NCI-H1694 (cell line): ENCODE measurements at places on chromosomes 1 and 21.

DNA sequence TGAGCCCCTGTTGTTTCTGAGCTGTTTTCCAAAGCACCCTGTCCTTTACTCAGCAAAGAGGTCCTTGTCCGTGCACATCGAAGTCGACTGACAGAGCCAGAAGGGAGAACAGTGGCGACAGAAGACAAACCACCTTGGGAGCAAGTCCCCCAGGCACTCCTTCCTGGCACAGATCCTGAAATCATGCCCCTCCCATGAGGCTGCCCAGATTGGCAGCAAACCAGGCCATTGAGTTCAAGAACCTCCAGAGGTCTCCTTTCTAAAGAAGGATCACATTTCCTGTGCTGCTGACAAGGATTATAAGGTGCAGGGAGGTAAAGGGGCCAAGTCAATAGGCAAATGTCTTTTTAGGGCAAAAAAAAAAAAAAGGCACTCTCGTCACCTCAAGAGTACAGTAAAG lies 84.7 kb upstream of the HIVEP3 start:
- no peak for DNase-seq

DNA sequence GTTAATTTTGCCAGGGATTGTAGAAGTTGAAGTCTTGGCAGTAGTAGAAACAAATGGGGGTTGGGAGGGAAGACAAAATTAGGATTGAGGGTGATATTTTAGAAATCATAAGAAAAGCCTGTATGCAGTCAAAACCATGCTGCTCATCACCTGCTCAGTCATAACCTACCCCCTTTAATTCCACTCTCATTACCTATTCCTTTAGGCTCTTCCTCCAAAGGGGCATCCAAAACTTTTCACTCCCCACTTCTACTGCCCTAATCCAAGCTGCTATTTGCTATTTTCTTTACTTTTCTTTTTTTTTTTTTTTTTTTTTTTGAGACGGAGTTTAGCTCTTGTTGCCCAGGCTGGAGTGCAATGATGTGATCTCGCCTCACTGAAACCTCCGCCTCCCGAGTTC lies 11.5 kb downstream of the H3-3A start:
- no peak for DNase-seq

DNA sequence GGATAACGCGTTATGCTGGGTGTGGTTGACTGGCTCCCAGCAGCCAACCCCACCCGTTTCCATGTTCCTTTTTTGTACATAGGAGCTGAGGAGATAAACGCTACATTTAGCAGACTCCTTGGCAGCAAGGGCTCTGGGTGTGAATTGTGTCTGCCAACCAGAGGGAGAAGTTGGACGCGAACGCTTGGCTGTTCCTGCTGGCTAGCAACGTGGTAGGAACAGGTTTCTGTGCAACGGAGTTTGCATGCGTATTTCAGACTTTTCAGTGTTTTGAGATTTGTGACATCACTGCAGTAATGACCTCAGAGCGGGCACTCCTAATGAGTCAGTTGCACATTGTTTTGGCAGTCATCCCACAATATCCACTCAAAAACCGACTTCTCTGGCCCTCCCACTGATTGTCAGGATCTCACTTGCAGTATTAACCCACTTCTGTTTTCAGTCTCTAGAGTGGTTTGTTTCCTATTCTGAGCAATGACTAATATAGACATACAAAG lies 98.7 kb upstream of the RGS1 start:
- DNase-seq = no peak

GRCh38 chr1:149936170-149936991 lies at the start of gene MTMR11:
TSS of gene MTMR11 (minus strand) at chr1:149936879. CDS start at chr1:149936647, 232 bp downstream.
- DNase-seq = no peak

DNA sequence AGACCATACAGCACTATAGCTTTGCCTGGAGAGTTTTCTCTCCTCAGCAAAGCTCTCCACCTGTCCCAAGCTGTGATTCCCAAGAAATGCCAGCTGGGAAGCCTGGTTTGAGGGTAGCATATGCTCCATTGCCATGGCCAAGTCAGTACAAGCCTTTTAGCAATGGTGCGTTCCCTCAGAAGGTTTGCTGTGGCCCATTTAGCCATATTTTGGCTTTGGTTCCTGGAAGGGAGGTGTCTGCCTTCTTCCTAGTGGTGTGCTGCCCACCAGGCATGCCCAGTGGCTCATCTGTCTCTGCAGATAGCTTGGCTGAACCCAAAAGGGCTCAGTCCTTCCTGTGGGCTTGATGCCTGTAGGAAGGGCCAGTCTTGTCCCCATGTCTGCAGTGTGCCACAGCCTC lies 32.4 kb downstream of the GALNT2 start:
- DNase-seq = peak; percentile 74

GRCh38 chr1:226223786-226224244 lies 351 bp downstream of the MIXL1 start:
- no peak for DNase-seq

GRCh38 chr1:9753121-9753531 lies 70.6 kb downstream of the CLSTN1 start:
- DNase-seq = peak; percentile 29

- DNase-seq = no peak
Measured at GRCh38 chr1:92333668-92334067, 34.8 kb downstream of the RPAP2 start.

DNA sequence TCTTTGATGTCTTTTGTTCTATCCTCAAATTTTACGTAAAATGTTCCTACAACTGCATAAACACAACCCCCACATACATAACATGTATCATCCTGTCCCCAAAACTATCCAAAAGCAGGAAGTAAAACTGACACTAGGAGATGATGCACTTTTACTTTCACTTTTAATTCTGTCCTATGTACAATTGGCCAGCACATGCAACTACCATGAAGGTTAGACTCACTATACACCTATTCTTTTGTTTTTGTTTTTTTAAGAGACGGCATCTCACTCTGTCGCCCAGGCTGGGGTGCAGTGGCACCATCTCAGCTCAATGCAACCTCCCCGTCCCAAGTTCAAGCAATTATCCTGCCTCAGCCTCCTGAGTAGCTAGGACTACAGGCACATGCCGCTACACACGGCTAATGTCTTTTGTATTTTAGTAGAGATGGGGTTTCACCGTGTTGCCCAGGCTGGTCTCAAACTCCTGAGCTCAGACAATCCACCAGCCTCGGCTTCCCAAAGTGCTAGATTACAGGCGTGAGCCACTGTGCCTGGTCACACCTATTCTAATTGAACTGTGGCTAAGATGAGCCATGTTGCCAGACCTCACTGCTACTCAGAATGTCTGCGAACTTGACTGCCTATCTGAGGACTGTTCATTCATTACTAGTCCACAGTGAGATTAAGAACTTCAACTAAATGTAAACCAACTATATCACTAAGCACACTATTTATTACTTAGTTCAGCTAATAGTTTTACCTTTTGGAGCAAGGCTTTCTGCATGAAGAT lies 48.0 kb downstream of the TOR3A start:
- no peak for DNase-seq

- DNase-seq = no peak
Measured at GRCh38 chr1:36156329-36157114, 562 bp downstream of the MAP7D1 start.

- DNase-seq = no peak
Measured at GRCh38 chr1:6688001-6688400, 13.6 kb downstream of the DNAJC11 start.

GRCh38 chr1:244866355-244866754 lies 2.0 kb upstream of the HNRNPU start:
- no peak for DNase-seq

DNA sequence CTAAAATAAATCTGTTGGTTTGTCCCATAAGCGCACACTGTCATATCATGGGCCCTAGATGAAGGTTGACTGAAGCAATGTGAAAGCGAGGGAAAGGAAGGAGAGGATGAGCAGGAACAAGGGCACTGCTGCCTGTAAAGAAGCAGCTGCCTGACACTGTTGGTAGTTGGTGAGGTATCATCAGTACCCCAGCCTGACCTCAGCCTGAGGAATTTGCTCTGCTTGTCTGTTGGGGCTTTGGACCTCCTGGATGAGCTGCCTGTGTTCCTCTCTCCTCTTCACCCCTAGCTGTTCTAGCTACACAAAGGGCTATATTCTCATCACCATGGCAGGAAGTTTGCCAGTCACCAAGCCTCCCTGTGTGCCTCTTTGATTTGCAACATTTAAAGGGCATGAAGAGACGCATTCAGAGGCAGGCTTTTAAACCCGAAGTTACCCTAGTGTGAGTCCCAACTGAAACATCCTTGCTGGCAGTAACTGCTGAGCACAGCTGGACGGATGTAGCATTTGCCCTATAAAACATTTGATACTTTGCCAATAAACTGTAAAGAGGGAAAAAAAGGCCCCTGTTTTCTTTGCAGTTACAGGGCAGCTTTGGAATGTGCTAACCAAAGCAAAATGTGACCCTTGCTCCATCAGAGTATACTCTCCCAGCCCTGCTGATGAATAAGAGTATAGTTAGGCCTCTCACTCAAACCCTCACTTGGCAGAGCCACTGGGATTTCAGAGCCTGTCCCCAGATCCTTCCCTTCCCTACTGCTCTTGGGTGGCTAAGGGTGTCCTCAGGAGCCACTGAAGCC lies 22.2 kb upstream of the SPATA6 start:
- DNase-seq = peak; percentile 22

GRCh38 chr1:76352741-76353435 lies 278.3 kb downstream of the ST6GALNAC3 start:
- no peak for DNase-seq

- no peak for DNase-seq
Measured at GRCh38 chr1:240151136-240151735, 59.6 kb downstream of the FMN2 start.

- no peak for DNase-seq
Measured at GRCh38 chr1:84722794-84723193, 32.5 kb upstream of the SSX2IP start.

DNA sequence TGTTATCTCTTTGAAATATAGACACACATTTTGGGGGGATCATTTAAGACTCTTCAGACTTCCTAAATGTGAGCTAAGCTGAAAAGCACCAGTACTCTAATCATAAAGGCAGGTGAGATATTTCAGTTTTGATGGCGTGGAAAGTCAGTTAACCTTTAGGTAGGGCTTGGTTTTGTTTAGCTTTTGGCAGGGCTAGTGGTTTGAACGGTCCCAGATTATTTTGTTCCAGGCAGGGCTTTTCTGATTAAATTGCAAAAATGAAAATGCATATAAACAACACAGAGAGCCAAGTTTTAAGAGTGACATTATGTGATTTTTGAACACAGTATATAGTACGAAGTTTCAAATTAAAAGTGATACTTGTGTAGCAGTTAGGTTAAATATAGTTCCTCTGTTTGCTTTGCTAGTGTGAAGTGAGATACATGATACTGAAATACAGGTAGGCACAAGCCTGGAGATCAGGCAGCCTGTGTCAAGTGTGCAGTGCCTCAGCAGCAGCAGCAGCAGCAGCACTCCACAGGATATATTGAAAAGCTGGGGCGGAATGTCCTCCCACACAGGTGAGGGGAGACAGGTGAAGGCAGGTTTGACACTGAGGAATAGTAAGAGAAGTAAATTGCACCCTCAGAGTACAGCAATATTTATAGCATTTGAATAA lies 47.4 kb downstream of the CAMTA1 start:
- no peak for DNase-seq

- DNase-seq = peak; percentile 43
Measured at GRCh38 chr21:35294231-35294898, 245.3 kb upstream of the RUNX1 start.

DNA sequence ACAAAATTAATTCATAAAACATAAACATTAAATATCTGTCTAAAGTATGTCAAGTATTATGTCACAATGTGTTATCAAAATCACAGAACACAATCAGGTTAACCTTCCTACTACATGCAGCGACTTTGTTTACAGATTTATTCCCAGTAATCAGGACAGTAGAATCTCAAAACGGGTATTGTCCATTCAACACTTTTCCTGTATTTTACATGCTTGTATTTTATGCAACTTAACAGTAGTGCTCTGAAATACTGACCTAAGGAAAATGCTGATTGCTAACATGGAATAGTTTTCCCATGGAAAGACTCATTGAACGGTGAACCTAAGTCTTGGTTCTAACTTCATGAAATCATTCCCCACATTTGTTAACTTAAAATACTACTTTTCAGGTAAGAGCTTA lies 2.3 kb downstream of the SERBP1 start:
- DNase-seq = no peak

GRCh38 chr1:200207711-200208126 lies 180.2 kb downstream of the NR5A2 start:
- no peak for DNase-seq

- DNase-seq = no peak
Measured at GRCh38 chr1:183027791-183028190, 4.6 kb downstream of the LAMC1 start.

DNA sequence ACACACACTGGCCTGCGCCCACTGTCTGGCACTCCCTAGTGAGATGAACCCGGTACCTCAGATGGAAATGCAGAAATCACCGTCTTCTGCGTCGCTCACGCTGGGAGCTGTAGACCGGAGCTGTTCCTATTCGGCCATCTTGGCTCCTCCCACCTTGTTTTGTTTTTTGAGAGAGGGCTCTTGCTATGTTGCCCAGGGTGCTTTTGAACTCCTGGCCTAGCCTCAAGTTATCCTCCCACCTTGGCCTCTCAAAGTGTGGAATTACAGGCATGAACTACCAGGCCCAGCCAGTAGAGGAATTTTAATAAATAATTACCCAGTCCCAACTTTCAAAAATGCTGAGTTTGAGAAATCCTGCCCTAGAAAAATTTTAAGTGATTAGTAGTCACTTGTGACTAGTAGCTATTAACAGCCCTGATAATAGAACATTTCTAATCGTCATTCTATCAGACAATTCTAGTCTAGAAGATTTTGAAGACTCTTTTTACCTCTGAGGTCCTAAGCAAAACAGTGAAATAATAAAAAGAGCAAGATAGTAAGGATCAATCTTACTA lies 30.9 kb upstream of the SLC35D1 start:
- DNase-seq = no peak
